ENCODE measurements at places on chromosomes 13 and 19.

DNA sequence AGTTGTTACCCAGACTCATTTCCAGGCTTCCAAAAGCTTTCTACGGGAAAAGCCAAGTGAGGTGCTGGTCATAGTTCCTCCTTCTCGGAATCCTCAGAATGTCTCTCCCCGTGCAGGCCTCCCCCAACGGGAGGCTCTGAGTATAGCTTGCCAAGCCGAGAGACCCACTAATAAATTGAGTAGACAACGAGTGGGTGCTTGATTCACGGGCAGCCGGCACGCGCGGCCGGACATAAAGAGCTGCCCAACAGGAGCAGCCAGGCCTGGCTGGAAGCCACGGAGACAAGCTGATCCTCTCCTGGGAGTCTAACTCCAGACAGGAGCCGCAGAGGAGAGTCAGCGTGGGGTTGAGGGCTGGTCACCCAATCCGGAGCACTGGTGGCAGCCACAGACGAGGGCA lies 43.4 kb upstream of the MEDAG start:
- DNase-seq: no peak

GRCh38 chr19:45404557-45405434 lies at the start of gene PPP1R13L:
PPP1R13L (minus strand) TSS chr19:45405069; CDS start chr19:45398318, 6,751 bp downstream.
- DNase-seq: peak; percentile 56

- DNase-seq: no peak
Observed at GRCh38 chr13:24625331-24625731, 54.9 kb upstream of the ATP12A start.

- no peak for DNase-seq
Observed at GRCh38 chr13:33401238-33401637, 115.7 kb upstream of the STARD13 start.

GRCh38 chr13:26308250-26308649 lies 54.3 kb downstream of the CDK8 start:
- DNase-seq: no peak

DNA sequence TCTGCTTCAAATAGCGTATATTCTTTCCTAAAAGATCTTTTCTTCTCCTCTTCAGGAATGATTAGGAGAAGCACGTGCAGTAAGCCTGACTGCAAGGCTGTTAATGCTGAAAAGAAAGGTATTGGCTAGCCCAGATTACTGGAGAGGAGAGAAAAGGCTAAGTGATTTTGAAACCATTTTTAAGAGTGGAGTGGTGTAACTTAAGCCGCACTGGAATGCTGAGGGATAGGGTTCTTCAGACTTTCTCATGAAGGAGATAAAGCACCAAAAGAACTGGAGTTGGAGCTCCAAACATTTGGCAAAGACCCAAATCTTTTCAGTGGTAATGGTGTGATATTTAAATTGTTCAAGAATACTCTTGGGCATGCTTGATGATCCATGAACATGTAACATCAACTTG lies 388.3 kb downstream of the COG6 start:
- DNase-seq: no peak

DNA sequence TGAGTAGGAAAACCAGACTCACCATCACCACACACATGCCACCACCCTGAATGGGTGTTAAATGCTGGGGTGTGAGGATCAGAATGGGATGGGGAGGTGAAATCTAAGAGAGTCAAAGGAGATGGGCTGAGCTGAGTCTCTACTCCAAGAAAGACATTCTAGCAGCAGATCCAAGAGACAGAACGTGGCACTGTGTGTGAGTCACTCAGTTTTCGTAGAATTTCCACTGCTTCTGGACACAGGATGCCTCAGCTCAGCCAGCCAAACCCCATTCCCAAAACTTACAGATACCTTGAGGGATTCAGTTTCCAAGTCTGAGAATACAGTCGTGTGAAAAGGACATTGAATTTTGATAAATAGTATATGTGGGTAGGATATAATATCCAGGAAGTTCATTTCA lies 7.3 kb upstream of the CYP2A7 start:
- no peak for DNase-seq

DNA sequence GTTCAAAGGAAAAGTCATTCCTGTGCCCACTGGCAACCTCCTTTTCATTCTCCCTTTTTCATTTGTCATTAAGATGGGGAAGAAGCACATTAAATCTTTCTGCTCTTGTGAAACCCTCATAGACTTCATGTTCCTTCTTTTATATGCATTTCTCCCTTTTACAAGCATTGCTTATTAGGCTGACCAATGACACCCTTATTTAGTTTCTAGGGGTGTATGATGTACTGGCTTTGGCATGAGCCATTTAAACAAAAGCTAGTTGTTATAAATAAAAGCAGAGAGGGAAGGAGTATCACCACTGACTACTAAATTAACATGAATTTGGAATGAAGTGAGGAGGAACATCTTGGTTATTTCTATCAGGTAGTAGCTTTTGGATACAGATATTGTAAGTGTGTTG lies 68.2 kb upstream of the PCDH9 start:
- DNase-seq: no peak

- no peak for DNase-seq
Observed at GRCh38 chr13:76619631-76620030, 266.6 kb downstream of the KCTD12 start.

GRCh38 chr19:41198559-41198958 lies 5.5 kb downstream of the CYP2S1 start:
- DNase-seq: no peak

DNA sequence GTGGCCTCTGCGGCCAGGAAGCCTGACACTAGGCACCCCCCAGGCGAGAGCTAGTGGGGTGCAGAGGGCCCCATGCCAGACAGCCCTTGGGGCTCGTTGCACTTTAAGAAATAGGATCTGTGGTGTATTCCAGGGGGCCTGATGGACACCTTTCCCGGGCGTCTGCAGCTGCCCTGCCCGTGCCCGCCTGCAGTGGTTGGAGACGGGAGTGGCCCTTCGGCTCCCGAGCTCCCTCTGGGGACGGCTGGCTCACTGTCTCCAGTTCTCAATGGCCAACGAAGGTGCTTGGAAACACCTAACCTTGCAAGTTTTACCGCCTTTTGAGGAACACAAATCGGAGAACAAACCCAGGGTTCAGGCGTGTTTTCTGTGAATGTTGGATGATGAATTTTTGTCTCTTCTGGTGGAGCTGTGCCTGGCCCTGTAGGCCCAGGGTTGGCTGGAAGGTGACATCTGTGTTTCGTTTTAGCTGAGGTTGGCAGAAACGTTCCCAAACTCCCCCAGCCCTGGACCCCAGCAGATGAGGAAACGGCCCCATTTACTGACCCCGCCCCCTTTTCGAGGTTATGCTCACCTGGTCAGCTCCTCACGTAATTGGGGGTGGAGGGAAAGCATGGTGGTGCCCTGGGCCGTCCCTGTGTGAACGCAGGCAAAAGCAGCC lies 17.4 kb upstream of the NPAS1 start:
- no peak for DNase-seq

DNA sequence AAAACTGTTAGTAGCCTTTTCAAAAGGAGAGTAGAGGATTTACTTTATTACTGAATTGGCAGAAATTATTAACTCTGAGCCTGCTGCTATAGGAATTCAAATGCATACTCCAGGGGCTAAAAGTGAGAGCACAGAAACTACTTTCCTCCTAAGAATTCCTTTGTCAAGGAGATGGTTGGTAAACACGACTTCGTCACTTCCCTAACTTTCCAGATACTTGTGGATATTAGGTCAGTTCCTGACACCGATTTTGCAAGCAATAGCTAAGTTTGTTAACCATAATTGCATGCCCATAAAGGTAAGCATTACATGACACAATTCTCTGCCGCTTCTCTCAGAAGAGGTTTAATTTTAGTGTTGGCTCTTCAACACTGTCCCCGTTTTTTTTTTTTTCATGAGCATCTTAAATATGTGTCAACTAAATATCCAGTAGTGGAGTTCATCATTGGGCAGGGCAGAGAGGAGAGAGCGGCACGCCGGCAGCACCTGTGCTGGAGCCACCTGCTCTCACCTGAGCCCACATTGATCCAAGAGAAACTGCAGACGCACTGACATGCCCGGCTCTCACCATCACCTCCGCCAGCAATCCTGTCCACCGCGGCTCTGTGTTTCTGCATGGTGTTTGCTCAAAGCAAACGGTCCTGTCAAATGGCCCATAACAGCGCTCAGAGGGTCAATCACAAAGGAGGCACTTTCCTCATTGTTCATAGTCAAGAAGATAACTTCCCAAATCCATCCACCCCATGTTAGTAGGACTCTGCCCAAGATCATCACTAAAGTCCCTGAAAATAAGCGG lies 2.6 kb downstream of the MED26 start:
- DNase-seq: no peak

DNA sequence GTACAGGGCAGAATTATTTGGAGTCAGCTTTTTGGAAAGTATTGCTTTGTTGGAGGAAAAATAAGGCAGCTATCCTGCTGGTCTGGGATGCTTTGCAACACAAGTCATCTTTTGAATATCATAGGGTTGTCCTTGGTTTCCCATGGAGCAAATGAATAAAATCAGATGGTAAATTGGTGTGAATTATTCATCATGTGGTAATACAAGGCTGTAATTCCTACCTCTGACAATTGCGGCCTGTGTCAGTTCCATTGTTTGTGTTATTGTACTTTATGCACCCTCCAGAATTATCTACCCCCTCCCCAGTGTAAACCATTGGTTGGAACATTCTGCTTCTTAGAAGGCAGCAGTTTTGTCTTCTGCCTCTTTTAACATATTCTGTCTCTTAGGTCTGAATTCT lies 46.2 kb downstream of the RNASEH2B start:
- no peak for DNase-seq

DNA sequence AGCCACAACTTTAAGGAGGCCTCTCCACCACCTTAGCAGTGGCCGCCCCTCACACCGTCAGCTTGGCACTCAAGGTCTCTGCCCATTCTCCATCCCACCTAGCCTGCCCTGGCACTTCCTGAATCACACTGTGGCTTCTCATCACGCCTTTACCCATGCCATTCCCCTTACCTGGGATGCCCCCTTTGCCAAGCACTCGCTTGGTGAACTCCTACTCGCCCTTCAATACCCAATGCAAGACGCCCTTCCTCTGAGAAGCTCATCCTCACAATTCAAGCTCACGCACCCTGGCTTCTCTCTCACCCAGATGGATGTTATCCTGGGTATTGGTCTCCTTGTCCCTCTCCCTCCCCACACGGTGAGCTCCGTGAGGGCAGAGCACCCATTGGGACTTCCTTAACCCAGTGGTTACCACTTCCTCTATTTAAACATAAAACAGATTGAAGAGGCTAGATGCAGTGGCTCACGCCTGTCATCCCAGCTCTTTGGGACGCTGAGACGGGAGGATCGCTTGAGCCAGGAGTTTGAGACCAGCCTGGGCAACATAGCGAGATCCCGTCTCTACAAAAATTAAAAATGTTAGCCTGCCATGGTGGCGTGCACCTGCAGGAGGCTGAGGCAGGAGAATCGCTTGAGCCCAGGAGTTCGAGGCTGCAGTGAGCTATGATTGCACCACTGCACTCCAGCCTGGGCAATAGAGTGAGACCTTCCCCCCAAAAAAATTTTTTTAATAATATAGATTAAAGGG lies 12.6 kb upstream of the SHD start:
- no peak for DNase-seq

GRCh38 chr19:51417107-51417809 lies at the start of gene SIGLEC10:
SIGLEC10 (minus strand) TSS chr19:51417642; CDS start chr19:51417581, 61 bp downstream.
- no peak for DNase-seq

DNA sequence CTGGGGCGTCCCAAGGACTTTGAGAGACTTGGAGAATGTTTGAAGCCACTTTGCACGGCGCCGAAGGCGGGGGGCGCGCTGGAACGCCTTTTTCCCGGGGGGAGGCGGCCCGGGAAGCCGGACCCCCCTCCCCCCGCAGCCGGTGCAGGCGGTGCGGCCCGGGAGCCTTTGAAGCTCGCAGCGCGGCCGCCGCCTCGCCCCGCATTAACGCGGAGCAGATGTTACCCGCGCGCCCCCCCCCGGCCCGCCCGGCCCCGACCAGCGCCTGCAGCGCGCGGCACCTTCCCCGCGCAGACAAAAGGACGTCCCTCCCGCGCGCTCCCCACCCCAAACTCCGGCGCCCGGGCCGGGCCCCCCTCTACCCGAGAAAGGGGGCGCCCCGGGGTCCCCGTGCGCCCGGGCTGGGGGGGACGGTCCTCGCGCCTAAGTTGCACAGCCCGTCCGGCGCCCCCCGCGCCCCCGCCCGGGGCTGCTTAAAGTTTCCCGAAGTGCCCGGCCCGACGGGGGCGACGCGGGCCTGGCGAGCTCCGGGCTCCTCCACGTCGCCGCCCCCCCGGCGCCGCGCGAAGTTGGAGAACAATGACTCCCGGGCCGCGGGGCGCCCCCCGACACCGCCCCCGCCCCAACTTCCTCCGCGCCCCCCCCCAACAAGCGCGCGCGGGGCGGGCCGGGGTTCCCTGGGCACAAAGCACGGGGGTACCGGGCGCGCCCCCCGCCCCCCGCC lies 685 bp downstream of the TCF3 start:
- no peak for DNase-seq

GRCh38 chr19:40366697-40367561 lies 18.4 kb downstream of the PLD3 start:
- no peak for DNase-seq

DNA sequence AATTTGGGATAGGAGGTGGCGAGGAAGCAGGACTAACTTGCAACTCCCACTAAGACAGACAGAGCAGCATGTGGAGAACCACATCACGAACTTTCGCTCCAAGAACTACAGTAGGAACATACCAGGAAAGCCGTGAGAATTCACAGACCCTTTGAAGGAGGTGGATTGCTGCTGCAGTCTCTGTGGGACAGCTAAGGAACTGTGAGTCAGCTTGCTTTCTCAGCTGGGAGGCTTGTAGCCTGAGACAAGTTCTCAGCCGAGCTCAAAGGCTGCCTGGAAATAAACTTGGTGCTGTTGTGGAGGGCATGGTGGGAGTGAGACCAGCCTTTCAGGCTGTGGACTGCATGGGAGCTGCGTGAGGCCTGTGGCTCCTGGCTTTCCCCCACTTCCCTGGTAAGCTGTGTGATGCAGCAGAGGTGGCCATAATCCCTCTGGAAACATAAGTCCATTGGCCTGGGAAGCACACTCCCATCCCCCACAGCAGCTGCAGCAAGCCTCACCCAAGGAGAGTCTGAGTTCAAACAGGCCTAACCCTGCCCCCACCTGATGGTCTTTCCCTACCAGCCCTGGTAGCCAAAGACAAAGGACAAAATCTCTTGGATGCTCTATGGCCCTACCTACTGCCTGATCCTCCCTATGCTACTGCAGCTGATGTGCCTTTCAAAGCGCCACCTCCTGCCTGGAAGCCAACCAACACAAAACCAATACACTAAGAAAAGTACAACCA lies 441.1 kb upstream of the HTR2A start:
- no peak for DNase-seq

DNA sequence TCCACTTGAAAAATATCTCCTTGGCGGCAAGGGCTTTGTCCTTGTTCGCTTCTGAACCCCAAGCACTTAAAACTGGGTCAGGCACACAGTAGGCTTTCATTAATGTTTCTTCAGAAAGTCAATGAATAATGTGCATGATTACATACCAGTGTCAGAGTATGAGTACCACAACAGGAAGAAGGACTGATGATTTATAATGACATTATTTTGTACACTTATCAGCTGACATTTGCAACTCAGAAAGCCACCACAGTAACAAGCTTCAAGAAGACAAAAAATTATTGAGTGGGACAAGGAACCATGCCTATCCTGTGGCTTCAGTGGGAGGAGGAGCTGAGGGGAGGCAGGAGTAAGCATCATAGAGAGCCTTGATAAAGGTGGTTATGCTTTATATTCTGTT lies 10.0 kb downstream of the POLR1D start:
- DNase-seq: no peak

GRCh38 chr19:38653028-38653571 lies 5.7 kb downstream of the ACTN4 start:
- no peak for DNase-seq
